ENCODE measurements at places on chromosomes 6 and 20.

GRCh38 chr20:2210646-2211552 is 84.9 kb upstream of the TGM3 start:
- DNase-seq: no peak

GRCh38 chr20:37542281-37542680 is 14.6 kb upstream of the BLCAP start:
- no peak for DNase-seq

DNA sequence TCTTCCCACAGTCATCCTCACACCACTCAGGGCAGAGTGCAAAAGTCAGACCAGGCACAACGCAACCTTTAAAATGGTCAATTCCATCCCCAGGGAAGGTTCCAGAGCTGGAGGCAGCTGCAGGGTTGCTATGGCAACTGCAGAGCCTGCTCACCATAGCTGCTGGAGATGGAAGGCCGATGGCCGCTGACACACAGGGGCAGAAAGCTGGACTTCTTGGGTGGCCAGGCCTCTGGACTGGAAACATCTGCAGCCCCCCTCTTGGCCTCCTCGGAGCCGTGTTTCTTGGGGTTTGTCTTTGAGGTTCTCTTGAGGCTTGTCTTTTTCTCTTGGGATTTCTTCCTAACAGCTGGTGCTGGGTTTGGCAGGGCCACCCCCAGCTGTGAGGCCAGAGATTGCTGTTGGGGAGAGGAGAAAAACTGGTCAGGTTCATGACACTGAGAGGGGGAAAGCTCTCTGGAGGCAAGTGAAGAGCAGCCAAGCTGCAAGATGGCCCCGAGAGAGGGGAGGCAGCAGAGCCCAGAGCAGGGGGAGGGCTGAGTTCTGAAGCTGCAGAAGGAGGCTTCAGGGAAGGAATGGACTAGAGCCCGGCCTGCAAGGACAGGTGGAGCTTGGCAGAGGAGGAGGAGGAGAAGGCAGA is 10.2 kb downstream of the BNIP5 start:
- no peak for DNase-seq

DNA sequence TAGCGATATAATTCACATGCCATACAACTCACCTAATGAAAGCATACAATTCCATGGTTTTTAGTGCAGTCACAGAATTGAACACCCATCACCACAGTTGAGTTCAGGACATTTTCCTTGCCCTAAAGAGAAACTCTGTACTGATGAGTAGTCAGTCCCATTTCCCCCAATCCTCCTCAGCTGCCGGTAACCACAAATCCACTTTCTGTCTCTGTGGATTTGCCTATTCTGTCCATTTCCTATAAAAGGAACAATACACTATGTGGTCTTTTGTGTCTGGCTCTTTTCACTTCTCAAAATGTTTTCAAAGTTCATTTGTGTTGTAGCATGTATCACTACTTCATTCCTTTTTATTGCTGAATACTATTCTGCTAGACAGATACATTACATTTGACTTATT is 67.9 kb upstream of the TGM3 start:
- no peak for DNase-seq

DNA sequence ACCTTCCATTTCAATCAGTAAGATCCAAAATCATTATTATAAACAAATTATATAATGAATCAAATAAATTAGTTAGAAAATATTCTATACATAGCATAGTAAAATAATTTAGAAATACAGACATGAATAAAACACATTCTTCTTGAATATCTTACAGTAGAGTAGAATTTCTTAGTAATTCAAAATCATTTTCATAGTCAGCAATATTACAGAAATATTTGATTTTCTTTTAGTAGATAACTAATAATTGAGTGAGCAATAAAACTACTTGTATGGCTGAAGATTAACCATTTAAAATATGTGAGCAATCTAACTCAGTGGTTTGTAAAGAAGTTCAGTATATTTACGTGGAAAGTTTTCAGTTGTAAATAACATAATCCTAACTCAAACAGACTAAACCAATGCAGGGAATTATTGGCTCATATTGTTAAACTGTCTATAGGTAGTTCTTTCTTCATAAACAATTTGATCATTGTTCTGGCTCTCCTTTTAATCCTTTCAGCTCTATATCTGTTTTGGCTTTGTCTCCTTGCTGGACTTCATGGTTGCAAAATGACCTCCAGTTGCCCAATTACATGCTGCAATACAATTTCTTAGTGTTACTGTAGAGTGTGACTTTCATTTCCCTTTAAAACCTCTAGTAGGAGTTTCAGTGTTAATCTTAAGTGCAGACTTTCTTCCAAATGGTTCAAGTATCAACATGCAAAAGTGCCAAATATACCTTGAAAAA is 307.5 kb downstream of the EYS start:
- peak; percentile 4 for DNase-seq

GRCh38 chr20:2804041-2804828 is 3.8 kb upstream of the CPXM1 start:
- no peak for DNase-seq

DNA sequence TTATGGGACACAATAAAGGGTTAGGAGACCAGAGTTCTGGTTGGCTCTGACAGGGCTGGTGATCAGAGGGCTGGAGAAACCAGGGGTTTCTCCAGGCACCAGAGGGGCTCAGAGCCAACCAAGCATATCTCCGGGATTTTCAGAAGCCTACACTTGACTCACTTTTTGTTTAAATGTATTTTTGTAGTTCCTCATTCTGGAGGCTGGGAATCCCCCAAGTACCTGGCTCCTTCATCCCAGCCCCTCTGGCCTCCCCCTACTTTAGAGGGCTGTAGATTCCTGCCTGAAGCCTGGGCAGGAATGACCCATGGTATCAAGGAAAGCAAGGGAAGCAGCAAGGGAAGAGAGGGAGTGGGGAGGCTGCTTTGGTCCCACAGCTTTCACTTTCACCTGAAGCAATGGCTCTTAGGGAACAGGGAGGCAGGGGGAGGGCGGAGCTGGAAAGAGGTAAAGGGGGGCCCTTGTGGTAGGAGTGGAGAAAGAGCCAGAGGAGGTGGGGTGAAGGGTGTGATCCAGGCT is 973 bp downstream of the CD40 start:
- no peak for DNase-seq

DNA sequence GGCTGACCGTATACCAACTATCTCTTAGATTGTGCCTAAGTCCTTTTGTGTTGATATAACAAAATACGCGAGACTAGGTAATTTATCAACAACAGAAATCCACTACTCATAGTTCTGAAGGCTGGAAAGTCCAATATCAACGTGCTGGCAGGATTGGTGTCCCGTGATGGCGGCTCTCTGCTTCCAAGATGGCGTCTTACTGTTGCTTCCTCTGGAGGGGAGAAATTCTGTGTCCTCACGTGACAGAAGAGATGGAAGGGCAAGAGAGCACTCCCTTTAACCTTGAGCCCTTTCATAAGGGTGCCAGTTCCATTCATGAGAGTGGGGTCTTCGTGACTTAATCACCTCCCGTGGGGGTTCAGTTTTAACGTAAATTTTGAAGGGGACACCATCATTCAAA is 28.1 kb downstream of the RNF144B start:
- DNase-seq: no peak

DNA sequence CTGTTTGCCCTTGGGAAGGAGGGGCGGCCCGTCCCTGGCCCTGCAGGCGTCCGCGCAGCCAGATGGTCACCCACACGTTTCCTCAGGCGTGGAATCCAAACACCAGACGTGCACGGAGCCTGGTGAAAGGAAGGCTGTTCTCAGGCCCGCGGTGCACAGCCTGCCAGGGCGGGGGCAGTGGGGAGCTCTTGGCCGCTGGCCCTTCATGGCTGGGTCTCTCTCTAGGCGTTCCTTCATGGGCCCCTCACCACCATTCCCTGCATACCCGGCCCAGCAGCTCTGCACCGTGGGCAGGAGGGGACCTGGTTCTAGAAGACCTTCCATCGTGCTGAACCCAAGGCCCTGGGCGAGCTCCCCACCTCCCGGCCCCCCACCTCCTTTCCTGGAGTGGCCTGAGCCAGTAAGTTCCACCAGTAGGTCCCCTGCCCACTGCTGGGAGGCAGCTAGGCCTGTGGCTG is 30.4 kb upstream of the SMOC2 start:
- DNase-seq: no peak

GRCh38 chr20:53069132-53069531 is 97.0 kb downstream of the TSHZ2 start:
- DNase-seq: no peak

- no peak for DNase-seq
Measured at GRCh38 chr20:47280228-47280627, 76.3 kb downstream of the ZMYND8 start.

DNA sequence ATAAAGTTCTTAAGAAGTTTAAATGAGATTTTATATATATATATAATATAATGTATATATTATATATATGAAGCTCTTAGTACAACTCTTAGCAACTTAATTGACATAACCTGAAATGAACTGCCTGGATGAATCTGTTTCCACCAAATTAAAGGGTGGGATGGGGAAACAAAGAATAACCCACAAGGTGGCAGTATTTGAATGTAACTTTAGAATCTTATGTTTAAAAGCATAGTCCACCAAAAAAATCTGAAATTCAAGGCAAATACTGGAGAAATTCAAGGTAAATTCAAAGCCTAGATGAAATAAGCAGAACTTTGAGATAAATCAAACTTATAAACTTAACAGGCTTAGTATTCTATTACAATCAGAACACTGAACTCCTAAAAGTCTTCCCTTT is 4.4 kb upstream of the IBTK start:
- peak; percentile 32 for DNase-seq

- peak; percentile 31 for DNase-seq
Measured at GRCh38 chr6:14066782-14067406, 50.7 kb upstream of the CD83 start.

Data from HuH-7 (cell line).